ENCODE measurements at places on chromosomes 13 and 19.

DNA sequence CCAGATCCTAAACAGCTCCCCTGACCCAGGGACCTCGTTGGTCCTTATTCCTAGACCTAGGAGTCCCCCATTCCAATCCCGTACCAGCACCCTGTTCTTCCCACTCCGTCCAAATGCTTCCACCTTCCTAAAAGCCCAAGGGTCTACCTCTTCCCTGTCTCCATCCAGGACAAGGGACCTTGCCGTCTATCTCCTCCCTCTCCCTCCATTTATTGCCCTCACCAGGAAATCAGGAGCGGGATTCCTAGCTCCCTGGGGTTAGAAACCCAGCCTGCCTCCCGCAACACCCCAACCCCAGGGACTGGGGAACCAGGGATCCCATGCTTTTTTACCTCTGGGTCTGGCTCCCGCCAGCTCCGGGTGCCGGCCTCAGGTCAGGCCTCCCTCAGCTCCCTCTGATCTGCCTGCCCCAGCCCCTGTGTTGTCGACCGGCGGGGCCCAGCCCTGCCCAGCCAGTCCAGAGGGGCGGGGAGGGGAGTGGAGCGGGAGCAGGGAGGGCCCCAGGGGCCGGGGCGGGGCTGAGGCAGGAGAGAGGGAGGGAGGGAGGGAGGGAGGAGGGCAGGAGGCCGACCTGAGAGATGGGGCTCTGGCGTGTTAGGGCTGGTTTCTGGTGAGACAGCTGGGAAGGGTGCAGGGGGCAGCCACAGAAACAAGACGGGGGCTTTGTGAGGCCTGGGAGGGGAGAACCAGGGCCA lies at the start of gene B3GNT8:
B3GNT8 (minus strand) TSS at position 423 of the 695 bp plus-strand sequence. CDS start 596 bp downstream, outside the sequence.
- DNase-seq: peak; percentile 79

DNA sequence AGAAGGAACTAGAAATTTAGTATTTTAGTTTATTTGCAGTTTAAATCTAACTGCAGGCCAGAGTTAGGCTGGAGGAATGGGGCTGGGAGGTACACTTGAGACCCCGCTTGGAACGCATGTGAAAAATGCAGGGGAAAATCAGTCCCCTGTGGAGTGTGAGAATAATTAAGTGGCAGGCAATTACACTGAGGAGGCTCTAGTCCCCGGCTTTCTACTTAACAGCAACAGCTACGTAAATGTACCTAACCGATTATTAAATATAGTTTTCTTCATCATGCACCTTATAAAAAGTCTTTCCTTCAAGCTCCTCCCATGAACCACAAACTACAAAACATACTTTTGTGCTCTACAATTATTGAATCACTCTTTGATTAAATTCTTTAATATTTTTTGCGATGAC lies 804 bp downstream of the ZNF708 start:
- no peak for DNase-seq

GRCh38 chr19:32555786-32556185 lies 25.2 kb upstream of the PDCD5 start:
- no peak for DNase-seq

DNA sequence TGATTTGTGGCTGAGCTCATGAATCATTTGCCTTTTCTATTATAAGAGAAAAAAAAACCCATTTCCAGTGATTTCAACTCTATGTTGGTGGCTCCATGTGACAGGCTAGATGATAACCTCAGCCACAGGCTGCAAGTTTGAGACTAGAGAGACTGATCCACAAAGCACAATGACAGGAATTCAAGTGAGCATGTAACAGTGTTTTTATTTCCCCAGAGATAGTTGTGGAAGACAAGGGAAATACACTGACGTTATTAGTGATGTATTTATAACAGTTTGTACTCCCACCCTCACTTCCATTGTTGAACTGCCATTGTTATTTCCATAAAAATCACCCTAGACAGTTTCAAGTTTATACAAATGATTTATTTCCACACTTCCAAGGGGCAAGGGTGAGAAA lies 27.9 kb upstream of the EDNRB start:
- DNase-seq: no peak

- DNase-seq: no peak
These were observed 156.9 kb downstream of the ENOX1 start for GRCh38 chr13:43629691-43630480.

DNA sequence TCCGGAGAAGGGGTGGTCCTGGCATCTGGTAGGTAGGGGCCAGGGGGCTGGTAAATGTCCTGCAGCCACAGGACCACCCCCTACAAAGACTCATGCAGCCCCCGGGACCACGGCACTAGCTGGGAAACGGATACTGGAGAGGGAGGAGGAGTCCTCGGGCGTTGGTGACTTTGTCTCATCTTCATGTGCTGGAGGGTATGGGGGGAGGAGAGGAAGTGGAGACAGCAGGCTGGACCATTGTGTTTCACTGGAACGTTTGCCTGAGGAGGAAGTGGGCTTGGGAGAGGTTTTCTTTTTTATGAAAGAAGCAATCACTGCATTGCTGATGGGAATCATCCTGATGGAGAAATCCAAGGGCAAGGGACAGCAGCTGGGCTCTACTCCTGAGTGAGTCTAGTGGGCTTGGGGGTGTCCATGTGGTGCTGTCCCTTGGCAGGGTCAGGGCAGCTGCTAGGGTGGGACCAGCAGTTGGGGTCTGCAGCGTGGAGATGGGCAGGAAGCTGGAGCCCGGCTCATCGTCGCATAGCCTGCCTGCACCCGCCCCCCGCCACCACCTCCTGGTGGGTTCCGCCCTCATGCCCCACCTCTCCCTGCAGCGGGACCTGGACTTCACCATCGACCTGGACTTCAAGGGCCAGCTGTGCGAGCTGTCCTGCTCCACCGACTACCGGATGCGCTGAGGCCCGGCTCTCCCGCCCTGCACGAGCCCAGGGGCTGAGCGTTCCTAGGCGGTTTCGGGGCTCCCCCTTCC lies 1.7 kb upstream of the ADM5 start:
- DNase-seq: no peak

GRCh38 chr13:113545455-113545930 lies 39.1 kb upstream of the TFDP1 start:
- DNase-seq: no peak

DNA sequence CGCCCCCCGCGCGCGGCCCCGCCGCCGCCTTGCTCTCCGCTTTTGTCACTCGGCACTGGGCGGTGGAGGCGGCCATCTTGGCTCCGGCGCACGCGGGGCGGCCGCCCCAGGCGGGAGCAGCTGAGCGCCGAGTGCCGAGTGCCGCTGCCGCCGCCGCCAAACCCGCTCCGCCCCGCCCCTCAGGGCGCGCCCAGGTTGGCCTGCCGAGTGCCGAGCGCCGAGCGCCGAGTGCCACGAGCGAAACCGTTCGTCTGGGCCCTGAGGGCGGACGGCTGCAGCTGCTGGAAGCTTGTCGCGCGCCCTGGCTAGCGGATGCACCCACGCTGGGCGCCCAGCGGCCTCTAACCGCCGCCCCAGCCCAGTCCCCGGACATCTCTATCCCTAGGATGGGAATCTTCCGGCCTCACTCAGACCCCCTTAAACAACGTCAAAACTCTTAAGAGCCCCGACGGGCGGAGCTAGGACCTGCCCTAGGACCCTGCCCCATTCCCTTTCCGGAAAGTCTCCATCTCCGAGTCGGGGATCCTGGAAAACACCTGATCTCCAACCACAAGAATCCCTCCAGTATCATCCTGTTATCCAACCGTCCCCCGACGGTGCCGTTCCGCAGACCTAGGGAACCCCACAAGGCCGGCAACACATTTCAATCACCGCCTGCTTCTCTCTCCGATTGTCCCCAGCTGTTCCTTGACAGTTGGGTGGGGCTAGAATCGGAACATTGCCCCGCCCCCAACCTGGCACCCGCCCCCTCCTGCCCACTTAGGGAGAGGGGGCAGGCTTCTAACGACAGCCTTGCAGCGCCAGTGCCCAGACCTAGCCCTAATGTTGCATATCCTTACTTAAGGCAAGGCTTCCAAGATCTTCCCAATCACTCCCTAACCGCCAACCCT lies 14.1 kb upstream of the AKAP8L start:
- peak; percentile 94 for DNase-seq

DNA sequence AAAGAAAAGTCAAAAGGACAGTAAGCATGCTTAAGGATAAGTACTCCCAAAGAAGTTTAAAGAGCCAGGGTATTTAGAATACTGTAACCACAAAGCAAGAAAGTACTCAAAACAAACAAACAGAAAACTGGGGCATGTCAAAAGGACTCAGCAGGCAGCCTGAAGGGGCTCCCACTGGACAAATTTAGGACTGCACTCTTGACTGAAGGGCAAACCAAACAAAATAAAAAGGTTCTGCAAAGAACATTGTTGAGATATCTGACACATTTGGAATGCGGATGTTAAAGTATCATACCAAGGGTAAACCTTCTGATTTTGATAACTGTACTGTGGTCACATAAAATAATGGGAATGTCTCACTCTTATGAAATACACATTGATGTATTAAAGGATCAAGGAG lies 157.4 kb downstream of the TNFSF13B start:
- DNase-seq: no peak

DNA sequence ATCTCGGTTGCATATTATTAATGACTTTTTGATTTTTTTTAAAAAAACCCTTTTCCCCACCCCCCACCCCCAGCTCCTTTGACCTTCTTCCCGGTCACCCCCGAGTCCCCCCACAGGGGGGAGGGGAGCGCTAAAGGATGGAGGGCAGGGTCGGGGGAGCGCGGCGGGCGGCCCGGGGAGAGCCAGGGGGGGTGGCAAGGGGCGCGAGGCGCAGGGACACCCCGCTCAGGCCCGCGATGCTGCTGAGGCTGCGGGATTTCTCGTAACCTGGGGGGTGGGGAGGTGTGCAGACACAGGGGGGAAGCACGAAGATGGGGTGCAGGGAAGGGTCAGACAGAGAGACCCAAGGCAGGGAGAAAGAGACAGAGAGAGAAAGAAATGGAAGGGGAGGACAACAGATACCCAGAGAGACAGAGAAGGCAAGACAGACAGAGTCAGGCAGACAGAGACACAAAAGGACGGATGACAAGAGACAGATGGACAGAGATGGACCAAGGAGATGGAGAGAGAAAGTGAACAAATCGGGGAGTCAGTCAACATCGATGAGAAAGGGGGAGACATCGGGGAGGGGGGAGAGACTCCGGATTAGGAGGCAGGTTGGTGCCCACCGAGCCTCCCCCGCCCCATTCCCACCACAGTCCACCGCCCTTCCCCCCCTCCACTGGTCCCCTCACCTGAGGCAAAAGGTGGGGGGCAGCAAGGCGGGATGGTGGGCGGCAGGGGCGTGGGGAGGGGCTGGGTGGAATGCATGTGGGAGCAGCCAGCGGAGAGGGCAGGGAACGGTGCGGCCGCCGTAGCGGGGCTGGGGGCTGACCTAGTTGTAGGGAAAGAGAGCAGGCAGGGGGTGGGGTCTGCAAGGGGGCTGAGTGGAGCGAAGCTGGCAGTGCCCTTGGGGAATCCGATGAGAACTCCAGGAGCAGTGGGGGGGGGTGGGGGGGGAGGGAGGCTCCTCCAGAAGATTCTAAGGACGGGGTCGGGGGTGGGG lies 14.2 kb downstream of the KCNC3 start:
- no peak for DNase-seq

- DNase-seq: no peak
These were observed 1872.3 kb upstream of the PCDH20 start for GRCh38 chr13:63287926-63288325.

DNA sequence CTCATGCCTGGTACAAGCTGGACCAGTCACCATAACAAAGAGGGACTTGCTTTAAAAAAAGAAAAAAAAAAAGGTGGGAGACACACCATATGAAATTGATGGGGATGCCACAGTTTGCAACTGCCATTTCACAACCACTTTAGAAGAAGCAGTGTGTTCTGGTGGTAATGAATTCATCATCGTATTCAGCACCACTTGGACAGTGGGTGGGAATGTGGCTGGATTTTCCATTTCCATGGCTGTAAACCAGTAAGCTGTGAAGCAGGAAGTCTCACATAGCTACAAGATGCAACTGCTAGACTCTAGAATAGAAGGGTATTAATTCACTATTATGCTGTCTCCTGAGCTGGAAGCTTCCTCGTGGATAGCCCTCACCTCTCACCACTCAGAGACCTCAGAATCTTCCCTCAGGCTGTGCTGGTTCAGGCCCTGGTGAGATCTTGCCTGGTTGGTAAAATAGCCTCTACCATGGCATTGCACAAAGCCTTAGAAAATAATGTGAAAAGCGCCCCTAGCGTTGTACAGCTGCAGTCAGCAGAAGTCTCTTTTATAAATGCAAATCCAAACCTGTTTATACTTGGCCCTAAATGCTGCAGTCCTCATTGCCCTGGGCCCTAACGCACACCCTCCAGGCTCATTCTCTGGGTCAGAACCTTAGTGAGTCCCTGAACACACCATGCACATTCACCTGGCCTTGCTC lies 150.7 kb downstream of the KCTD15 start:
- DNase-seq: no peak

GRCh38 chr19:5824751-5825150 lies 14.8 kb downstream of the FUT6 start:
- DNase-seq: no peak

- peak; percentile 45 for DNase-seq
These were observed 776 bp downstream of the DNAJC3 start for GRCh38 chr13:95677564-95678266.

- DNase-seq: peak; percentile 65
These were observed 8.7 kb upstream of the IGFL3 start for GRCh38 chr19:46133101-46133627.

GRCh38 chr13:53250272-53250875 lies 221.8 kb downstream of the OLFM4 start:
- DNase-seq: no peak

DNA sequence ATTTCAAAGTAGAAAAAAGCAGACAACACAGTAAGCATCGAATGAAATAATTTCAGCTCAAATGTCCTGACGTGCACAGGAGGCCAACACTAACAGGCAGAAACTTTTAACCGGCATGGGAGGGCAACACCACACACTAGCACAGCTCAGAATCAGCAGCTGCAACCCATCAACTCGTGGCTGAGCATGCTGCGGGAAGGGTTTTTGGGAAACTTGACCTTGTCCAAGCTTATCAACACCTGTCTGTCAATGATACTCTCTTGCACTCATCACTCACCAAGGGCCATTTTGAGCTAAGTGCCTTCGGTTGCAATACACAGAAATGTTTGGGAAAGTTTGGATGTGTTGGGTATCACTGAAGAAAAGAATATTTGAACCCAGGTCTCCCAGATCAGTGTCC lies 483.7 kb downstream of the TSHZ3 start:
- DNase-seq: no peak

DNA sequence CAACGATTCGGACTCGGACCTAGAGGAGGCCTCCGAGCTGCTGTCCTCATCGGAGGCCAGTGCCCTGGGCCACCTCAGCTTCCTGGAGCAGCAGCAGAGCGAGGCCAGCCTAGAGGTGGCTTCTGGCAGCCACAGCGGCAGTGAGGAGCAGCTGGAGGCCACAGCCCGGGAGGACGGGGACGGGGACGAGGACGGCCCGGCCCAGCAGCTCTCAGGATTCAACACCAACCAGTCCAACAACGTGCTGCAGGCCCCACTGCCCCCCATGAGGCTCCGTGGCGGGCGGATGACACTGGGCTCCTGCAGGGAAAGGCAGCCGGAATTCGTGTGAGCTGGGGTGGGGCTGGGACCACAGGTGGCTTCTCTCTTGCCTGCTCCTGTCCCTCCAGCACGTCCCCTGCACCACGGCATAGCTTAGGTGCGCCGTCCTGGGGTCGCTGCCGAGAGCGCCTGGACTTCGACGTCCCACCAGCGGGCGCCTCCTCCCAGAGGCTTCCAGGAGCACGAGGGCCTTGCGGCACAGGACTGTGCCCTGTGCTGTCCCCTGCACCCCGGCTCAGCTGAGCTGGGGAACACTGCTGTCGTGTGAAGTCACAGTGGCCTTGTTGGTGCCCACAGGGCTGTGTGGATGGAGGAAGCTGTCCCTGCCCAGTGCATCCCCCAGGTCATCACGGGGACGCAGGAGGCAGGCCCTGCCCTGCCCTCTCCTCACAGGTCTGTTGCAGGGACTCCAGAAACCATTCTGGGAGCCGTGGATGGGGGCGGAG lies 9.3 kb downstream of the POLR2E start:
- no peak for DNase-seq
